Keratinocyte (primary cell): ENCODE measurements at places on chromosomes 4 and X. TPM values are rescaled to one million over a fixed set of nuclear protein-coding genes. Genes with fewer than 3 reads are reported as not detected.

SMIM31 gene
- polyA plus RNA-seq = not detected in 3 replicates

PPEF2 gene
- 0.03 TPM in 2 of 3 replicates, not detected in the other for polyA plus RNA-seq

NEXMIF gene
- polyA plus RNA-seq = under 0.01 to 0.01 TPM (median 0.01 TPM) in 3 replicates

LRP2BP gene
- 0.03 to 0.22 TPM (median 0.15 TPM) in 3 replicates for polyA plus RNA-seq

P2RY4 gene
- 0.06 to 0.09 TPM in 2 of 3 replicates, not detected in the other for polyA plus RNA-seq

TMEM150C gene
- polyA plus RNA-seq = 0.05 to 0.16 TPM (median 0.07 TPM) in 3 replicates

REPS2 gene
- 2.4 to 2.6 TPM (median 2.4 TPM) in 3 replicates for polyA plus RNA-seq

HTRA3 gene
- polyA plus RNA-seq = not detected in 3 replicates

UGT2A3 gene
- polyA plus RNA-seq = not detected in 3 replicates

FGF16 gene
- polyA plus RNA-seq = not detected in 3 replicates

MAGEA10 gene
- not detected in 3 replicates for polyA plus RNA-seq

RASL11B gene
- 1.1 to 1.7 TPM (median 1.4 TPM) in 3 replicates for polyA plus RNA-seq

NUDT10 gene
- 0.24 to 0.41 TPM (median 0.26 TPM) in 3 replicates for polyA plus RNA-seq

ETDA gene
- not detected in 3 replicates for polyA plus RNA-seq

GAR1 gene
- polyA plus RNA-seq = 14.8 to 31.9 TPM (median 24.2 TPM) in 3 replicates
